ENCODE measurements at places on chromosomes 7 and 10.

DNA sequence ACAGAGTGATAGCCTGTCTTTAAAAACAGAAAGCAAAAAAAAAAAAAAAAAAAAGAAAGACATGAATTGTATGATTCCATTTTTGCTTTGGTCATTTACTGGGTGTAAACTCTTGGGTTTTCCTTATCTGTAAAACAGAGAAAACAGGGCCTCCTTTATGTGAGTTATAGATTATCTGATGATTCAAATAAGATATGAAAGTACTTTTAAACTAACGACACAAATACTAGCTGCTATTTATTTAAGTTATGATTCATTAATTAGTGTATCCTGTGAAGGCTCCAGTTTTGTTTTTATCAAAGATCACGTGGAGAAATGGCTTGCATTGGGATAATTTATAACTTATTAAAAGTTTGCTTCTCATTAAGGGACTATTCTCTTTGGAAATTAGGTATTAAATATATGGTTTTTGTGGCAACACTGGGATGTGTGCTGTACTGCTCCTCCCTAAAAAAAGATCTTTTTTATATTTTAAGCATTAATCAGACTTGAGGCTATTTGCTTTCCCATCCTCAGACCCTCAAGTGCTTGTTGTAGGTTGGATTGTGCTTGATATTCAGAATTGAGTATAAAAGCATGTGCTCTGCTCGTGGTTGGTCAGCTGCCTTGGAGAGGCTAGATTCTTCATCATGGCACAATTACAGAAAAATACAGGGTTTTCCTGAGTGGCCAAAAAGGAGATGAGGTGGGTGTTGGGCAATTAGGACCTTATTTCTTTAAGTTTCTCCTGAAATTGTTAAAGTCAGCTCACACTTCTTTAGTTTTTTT, 39.9 kb downstream of the NRG3 start:
- DNase-seq: no peak

DNA sequence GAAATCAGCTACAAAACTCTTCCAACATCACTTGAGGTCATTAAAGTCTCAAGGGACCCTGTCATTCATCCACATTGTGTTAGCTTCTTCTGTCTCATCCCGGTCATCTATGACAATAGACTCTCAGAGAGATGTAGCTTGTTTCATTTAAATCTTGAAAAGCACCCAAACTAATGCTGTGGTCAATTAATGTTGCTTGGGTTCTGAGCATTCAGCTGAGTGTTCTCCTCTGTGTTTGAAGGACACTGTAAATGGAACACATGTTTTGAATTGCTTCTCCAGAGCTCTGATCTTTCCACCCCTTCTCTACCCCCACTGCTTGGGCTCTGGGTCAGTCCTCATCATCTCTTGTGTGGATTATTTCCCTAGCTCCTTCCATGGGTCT, 19.6 kb upstream of the ADD3 start:
- no peak for DNase-seq

DNA sequence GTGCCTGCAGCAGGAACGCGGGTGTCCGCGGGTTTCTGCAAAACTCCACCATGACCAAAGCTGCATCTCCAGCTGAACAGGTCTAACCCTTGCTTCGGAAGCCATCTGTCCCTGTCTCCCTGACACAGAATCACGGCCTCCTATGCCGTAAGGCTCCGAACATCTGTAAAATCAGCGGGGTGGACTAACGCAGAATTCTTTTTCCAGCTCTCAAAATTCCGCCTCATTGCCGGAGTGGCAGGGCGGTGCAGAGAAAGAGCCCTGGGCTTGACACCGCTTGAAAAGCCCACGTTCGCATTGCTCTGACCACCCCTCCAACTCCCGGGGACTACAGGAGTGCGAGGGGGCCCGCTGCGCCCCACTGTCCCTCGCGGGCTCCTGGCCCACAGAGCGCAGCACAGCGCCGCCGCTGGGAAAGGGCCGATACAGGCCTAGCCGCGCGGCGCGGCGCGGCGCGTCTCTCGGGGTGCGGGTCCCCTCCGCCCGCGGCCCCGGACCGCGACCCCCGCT, 409 bp downstream of the DNMBP start:
- DNase-seq: no peak

- DNase-seq: no peak
Measured at GRCh38 chr10:45227456-45227855, 88.0 kb downstream of the OR13A1 start.

DNA sequence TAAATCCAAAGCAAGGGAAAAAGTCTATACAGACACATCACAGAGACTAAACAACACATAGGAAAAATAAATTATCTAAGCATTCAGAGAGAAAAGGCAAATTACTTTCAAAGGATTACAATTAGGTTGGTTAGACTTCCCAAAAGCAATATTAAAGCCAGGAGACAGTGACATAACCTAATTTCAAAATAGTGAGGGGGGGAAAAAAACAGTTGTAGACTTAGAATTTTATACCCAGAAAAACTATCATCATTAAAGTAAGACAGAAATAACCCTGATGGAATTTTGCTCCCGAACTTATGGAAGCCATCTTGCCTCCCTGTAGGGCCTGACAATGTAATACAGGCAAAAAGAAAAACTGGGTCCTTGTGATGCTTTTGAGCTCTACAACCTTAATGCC, 18.4 kb downstream of the CRPPA start:
- DNase-seq: no peak

DNA sequence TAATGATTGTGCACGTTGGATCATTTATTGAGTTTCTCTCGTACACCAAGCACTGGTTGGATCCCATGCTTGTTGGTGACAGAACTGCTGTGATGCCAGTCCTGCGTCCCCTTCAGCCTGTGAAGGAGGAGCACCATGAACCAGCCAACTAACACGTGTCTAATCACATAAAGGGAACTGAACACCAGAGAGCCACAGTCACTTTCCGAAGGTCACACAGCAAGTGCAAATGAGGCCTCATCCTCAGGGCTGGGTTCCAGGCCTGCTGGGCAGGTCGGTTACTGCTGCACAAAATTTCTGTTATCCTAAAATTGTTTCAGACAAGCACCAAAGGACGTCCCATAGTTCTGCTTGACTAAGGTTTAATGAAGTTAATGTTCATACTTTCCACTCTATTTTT, 332.0 kb upstream of the ZNF32 start:
- DNase-seq: no peak

DNA sequence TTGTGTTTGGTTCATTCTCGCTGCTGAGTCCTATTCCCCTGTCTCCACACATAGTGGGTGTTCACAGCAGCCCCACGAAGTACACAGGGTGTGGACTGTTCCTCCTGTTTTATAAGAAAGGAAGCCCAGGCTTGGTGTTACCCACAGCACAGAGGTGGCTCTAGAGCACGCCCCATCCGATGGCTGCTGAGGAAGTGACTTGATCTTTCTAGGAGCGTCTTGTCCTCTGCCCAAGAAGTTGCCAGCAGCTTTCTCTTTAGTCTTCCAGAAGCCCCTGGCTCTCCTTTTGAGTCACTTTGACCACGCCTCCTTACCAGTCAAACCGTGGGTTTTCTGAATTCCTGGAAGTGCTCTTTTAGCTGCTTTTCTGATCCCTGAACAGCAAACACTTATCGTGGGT, 94.0 kb downstream of the GRK5 start:
- peak; percentile 40 for DNase-seq

- no peak for DNase-seq
Measured at GRCh38 chr7:2598154-2598823, 33.5 kb upstream of the TTYH3 start.

- no peak for DNase-seq
Measured at GRCh38 chr7:149624006-149624405, 126.4 kb upstream of the ZNF746 start.
